SHP77 (cell line): ENCODE measurements at places on chromosomes 16 and 17.

- DNase-seq, result peak; percentile 81
Observed at GRCh38 chr17:8041249-8041928, 2.5 kb downstream of the ALOX15B start.

GRCh38 chr17:43888548-43888947 is 18.8 kb downstream of the MPP2 start:
- no peak for DNase-seq

- DNase-seq, result no peak
Observed at GRCh38 chr16:87684711-87685404, 80.9 kb downstream of the KLHDC4 start.

DNA sequence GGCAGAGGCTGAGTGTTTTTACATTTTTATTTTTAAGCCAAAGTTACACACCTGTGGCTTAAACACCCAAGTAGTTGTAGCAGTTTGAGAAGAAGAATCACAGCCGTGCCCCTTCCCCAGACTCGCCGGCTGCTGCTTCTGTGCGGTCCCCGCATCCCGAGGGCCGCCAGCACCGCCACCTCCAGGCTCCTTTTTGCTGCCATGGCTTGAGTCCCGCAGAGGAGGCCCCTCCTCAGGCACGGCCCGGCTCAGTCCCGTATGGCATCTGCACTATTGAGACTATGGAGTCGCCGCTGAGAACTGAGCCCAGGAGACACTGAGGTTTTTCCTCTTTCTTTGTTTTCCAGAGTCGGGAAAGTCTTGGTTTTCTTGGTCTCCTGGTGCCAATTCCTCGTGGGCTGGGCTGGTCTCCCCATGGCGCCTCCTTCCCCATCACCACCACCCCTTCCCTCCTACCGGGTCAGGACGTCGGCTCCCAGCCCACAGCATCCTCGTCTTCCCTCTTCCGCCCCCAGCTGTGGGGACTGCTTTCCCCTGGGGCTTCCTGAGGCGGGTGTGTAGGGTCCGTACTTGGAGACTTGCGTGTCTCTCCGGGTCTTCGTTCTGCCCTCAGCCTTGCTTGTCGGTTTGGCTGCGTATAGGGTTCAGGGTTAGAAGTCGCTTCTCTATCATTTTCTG is 32.6 kb upstream of the CDH15 start:
- DNase-seq, result no peak

- no peak for DNase-seq
Observed at GRCh38 chr16:8632675-8633182, 11.2 kb downstream of the METTL22 start.

GRCh38 chr17:77205396-77206125 is 64.8 kb downstream of the SEC14L1 start:
- DNase-seq, result no peak

DNA sequence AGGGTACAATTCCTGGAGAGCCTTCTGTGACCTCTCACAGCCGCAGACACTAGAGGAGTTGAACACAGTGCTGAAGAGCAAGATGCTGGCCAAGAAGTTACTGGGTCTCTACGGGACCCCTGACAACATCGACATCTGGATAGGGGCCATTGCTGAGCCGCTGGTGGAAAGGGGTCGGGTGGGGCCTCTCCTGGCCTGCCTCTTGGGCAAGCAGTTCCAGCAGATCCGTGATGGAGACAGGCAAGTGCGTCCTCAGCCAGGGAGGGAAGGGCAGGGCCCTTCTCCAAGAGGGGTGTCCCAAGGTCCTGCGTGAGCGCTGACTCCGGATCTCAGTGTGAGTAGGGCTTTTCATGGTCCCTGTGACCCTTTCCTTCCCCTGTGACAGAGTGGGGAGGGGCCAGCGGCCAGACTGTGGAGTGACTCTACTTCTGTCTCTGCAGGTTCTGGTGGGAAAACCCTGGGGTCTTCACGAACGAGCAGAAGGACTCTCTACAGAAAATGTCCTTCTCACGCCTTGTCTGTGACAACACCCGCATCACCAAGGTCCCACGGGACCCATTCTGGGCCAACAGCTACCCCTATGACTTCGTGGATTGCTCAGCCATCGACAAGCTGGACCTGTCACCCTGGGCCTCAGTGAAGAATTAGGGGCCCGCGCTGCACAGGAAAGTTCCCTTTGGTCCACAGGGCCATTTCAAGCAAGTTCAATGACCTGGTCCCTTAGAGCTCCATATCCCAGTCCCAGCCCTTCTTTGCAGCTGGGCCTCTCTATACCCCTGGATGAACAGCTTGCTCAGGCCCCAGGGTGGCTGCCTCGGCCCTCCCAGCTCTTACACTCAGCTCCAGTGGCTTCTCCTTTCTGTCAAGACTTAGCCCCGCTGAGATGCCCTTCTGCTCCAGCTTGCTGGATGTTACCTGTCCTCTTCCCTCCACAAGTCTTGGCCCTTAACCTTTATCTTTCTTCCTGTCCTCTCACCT is 13.1 kb downstream of the MPO start:
- no peak for DNase-seq

DNA sequence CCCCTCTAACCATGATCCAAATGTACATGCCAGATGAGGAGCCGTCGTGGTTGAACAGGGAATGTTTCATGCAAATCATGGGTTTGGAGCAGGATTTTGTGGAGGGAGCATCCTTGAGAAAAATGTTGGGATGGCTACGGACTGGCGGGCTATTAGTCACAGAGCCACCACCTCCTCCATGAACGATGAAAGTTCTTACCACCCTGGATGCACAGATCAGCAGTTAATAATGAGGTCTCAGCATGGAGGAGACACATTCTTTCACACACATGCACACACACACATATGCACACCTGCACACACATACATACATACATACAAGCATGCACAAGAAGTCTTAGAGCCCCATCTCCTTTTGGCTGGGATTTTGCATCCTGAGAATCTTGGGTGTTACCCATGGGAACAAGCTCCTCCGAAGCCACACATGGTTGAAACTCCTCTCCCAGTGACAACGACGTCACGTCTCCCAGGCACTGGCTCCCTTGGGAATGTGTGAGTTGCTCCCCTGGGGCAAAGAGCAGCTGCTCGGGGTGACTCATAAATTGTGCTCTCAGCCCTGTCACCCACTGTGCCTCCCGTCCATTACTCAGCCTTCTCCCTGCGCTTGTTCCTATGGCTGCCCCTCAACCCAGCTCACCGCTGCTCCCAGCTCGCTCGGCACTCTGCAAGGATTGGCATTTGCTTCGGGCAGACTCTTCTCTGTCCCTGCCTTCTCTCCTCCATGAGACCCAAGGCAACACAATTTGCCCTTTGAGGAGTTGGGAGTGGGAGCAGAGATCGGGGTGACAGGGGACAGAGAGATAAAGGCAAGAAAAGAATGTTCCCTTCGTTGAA is 344.6 kb downstream of the SOX9 start:
- DNase-seq, result no peak

- DNase-seq, result peak; percentile 35
Observed at GRCh38 chr17:17682293-17682736, 1.1 kb downstream of the RAI1 start.

DNA sequence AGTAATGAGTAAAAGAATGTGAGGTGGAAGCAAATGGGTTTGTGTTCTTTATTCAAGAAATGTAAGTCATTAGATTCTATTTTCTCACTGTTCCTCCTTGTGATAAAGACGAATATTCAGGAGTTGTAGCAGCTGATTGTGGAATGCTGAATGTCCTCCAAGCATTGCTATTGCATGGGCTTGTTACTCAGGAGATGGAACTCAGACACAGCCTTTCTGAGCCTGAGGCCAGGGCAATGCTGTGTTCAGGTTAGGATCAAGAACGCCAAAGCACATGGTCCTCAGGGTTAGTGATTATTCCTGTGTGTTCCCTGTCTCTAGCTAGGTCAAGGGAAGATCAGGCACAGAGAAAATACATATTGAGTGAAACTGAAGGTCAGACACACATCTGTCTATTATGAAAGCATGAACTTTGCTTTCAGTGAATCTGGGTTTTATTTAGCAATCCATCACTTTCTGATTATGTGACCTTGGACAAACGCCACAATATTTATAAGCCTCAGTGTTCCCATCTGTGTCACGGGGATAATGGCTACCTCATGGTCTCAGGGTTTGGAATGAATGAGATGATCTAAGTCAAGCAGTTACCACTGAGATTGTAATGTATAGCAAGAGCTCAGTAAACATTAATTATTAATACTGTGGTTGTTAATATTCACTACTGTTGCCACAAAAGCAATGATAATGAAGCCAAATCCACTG is 426.8 kb upstream of the DYNLRB2 start:
- DNase-seq, result no peak

GRCh38 chr16:4183237-4184037 is 58.4 kb downstream of the SRL start:
- DNase-seq, result peak; percentile 87

- no peak for DNase-seq
Observed at GRCh38 chr17:13003454-13003851, 14.4 kb downstream of the ELAC2 start.

GRCh38 chr17:81083125-81083765 is 48.3 kb downstream of the BAIAP2 start:
- no peak for DNase-seq

- DNase-seq, result no peak
Observed at GRCh38 chr16:30369091-30369937, 980 bp downstream of the TBC1D10B start.

DNA sequence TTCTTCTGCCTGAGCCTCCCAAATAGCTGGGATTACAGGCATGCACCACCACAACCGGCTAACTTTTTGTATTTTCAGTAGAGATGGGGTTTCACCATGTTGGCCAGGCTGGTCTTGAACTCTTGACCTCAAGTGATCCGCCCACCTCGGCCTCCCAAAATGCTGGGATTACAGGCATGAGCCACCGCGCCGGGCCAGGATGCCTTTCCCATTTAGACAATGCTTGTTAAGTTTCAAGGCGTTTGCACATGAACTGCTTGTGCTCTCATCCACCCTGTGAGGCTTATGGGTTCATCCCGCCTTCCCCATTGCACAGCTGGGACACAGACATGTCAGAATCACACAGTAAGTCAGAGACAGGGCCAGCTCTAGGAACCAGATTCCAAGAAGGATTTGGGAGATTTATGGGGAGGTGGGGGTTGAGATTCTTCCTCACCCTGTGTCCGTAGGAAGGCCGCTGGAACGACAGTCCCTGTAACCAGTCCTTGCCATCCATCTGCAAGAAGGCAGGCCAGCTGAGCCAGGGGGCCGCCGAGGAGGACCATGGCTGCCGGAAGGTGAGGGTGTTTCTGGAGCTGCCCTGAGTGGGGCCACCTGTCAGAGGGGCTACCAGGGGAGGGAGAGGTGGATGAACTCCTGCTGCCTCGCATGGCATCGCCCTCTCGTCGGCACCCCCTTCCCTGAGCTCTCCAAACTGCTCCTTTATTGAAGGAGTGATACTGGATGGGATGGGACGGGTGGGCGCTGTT is 46.3 kb downstream of the MRC2 start:
- no peak for DNase-seq

GRCh38 chr16:58733248-58733670 is 857 bp downstream of the GOT2 start:
- no peak for DNase-seq

GRCh38 chr16:1337486-1337885 is 4.0 kb downstream of the BAIAP3 start:
- no peak for DNase-seq

GRCh38 chr17:19237389-19238166 is 412 bp downstream of the EPN2 start:
- no peak for DNase-seq

GRCh38 chr16:3066440-3066748 is 954 bp downstream of the IL32 start:
- no peak for DNase-seq

DNA sequence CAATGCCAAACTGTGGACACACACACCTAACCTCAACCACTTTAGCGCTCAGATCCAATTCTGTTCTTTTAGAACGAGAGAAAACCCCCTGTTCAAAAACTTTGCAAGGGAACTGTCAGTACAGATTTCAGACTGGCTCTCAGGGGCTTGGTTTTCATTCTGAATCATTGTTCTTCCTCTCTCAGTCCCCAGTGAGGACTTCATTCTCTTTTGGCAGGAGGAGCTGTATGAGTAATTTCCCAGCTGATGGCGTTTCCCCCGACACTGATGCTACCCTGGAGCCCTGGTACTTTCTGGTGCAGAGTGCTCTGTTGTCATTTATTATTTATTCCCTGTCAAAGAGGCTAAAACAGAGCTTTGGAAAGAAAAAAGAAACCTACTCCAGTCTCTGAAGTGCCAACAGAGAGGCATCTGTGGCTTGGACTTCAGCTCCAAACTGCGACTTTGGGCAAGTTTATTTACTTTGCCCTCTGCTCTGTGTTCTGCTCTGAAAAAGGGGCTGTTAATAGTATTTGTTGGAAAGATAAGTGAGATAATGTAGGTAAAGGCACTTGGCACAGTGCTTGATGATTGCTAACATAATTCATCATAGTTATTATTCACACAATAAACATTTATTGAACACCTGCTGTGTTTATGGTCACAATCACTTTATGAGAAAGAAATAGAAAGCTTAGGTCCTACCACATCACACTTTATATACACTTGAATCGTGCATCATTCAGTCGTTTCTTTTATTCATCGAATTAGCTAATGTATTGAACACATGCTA is 28.3 kb downstream of the ETV4 start:
- no peak for DNase-seq

DNA sequence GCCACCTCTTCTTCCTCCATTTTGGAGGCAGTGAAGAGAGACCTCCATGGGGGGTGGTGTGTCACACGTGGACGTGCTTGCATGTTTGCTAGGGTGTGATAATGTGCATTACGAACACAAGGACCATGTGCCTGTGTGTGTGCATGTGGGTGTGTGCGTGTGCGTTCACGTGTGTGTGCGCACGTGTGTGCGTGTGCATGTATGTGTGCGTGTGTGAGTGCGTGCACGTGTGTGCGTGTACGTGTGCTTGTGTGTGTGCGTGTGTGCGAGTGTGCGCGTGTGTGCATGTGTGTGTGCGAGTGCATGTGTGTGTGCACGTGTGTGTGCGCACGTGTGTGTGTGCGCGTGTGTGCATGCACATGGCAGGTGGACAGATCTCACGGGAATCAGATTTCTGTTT is 29.5 kb downstream of the RNF213 start:
- no peak for DNase-seq

GRCh38 chr16:991345-991744 is 9.8 kb downstream of the SOX8 start:
- no peak for DNase-seq

- peak; percentile 9 for DNase-seq
Observed at GRCh38 chr17:32461853-32462617, 17.7 kb downstream of the PSMD11 start.

DNA sequence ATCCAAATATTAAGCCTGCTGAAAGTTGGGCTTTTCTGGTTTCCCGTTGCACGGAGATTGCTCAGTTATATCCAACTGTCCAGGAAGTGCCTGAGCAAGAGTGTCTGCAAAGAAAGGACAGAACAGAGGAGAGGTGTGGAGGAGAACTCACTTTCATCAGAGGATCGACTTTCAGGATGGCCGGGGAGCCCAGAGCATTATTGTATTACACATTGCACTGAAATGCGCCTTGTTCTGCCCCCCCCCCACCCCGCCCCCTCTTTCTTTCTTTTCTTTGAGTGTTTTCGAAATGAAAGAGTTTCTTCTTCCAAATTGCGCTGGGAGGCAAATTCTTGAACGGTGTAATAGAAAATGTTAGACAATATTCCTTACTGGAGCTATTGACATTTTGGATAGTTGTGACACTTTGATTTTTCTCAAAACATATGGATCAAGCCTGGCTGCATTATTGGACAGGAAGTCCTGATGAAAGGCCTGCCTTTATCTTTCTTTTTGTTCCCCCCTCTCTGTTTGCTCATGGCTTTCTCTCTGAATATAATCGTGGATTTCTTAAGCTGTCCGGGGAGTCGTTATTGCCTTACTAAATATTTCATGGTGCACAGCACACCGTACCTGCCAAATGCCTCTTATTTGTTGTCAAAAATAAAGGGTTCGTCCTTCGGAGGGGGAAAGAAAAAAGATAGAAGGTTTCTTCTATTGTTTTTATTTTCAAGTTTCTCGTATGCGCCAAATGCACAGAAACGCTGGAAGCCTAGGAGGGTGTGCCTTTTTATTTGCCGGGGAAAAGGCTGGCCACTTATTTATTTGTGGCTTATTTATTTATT is 110.8 kb downstream of the IRX3 start:
- no peak for DNase-seq
